ENCODE measurements at places on chromosomes 4 and X. TPM values are rescaled to one million over a fixed set of nuclear protein-coding genes. Genes with fewer than 3 reads are reported as not detected.
A peak's percentile ranks its signal among the peaks of the same experiment; 100 is the strongest.

DNA sequence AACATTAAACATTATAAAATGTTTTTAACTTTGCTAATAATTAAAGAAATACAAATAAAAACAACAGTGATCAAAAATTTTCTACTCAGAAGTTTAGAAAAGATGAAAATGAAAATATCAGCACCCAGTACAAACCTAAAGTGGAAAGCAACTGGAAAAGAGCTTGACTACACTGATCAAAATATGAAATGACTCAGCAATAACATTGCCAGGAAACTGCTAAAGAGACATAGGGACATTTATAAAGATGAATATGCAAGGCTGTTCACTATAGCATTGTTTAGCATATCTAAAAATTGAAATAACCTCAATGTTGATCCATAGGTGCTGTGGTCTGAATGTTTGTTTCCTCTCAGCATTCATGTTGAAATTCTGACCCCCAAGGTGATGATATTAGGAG, 88.5 kb upstream of the NOCT start:
- no peak for DNase-seq
- H3K4me1 ChIP-seq = peaks cover 6% of the 10 kb centered on the region
- no peaks in the 10 kb centered on the region for H3K27me3 ChIP-seq
- no peaks in the 10 kb centered on the region for H3K36me3 ChIP-seq
- H3K4me3 ChIP-seq = no peak overlapping the region
- peak overlapping the region; percentile 23 for H3K27ac ChIP-seq

DNA sequence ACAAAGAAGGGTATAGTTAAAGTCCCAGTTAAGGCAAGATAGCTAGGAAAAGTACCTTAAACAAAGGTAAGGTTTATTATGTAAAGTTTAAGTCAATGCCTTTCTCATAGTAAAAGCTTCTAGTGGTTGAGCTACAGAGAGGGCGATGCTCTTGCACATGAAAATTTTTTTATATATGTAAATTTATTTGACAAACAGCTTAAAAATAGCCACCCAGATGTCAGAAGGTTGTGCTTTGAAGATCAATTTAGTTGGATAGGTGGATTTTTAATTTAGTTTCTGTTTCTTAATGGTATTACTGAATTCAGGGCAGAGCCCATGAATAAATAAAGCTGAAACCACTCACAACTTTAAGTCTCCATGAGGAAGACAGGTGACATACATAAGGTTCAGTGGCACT, 29.4 kb upstream of the PPP1R2C start:
- H3K27ac ChIP-seq = no peak overlapping the region
- H3K4me3 ChIP-seq = no peak overlapping the region
- H3K4me1 ChIP-seq = no peaks in the 10 kb centered on the region
- no peaks in the 10 kb centered on the region for H3K27me3 ChIP-seq
- no peaks in the 10 kb centered on the region for H3K36me3 ChIP-seq

GRCh38 chr4:85398276-85398675, 76.7 kb upstream of the ARHGAP24 start:
- DNase-seq = no peak
- no peaks in the 10 kb centered on the region for H3K36me3 ChIP-seq
- H3K27ac ChIP-seq = no peak overlapping the region
- no peaks in the 10 kb centered on the region for H3K27me3 ChIP-seq
- H3K4me3 ChIP-seq = no peak overlapping the region
- peaks cover 2% of the 10 kb centered on the region for H3K4me1 ChIP-seq

- H3K36me3 ChIP-seq = no peaks in the 10 kb centered on the region
- H3K4me1 ChIP-seq = no peaks in the 10 kb centered on the region
- DNase-seq = no peak
- H3K27ac ChIP-seq = no peak overlapping the region
These were observed 43.1 kb upstream of the MTM1 start for GRCh38 chrX:150525061-150525919.

DNA sequence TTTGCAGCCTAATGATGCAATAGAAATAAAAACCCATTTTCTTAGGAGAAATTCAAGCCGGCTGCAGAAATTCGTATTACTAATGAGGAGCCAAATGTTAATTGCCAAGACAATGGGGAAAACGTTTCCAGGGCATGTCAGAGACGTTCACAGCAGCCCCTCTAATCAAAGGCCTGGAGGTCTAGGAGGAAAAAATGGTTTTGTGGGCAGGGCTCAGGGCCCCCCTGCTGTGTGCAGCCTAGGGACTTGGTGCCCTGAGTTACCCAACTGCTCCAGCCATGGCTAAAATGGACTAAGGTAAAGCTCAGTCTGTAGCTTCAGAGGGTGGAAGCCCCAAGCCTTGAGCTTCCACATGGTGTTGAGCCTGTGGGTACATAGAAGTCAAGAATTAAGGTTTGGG, 461.4 kb downstream of the FAT4 start:
- no peak for DNase-seq
- H3K36me3 ChIP-seq = no peaks in the 10 kb centered on the region
- no peaks in the 10 kb centered on the region for H3K27me3 ChIP-seq
- H3K4me1 ChIP-seq = no peaks in the 10 kb centered on the region
- H3K4me3 ChIP-seq = no peak overlapping the region

DNA sequence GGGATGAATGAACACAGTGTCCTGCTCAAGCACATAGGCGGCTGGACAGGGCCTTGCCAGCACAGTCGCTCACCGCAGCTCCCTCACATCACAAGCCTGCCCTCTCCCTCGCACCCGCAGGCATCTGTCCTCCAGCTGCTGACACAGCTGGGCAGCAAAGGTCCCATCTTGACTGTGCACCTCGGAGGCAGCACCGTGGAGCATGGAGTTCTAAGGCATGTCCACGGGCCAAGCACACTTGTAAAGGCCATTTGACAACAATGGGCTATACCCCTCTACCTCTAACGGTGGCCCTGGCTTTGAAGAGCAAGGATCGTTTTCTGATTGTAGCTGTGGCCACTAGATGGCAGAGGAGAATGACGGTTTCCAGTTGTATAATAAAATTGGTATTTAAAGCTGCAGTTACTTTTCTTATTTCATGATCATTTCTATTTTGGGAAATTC, 53.8 kb downstream of the APLN start:
- DNase-seq = no peak
- H3K4me3 ChIP-seq = no peak overlapping the region
- H3K27ac ChIP-seq = no peak overlapping the region
- H3K27me3 ChIP-seq = no peaks in the 10 kb centered on the region
- peaks cover 7% of the 10 kb centered on the region for H3K36me3 ChIP-seq

- H3K4me3 ChIP-seq = no peak overlapping the region
- H3K36me3 ChIP-seq = peaks cover 18% of the 10 kb centered on the region
- no peak overlapping the region for H3K27ac ChIP-seq
- no peak for DNase-seq
- H3K4me1 ChIP-seq = peaks cover 5% of the 10 kb centered on the region
These were observed 170.2 kb upstream of the NUDT6 start for GRCh38 chr4:123092586-123092985.

DNA sequence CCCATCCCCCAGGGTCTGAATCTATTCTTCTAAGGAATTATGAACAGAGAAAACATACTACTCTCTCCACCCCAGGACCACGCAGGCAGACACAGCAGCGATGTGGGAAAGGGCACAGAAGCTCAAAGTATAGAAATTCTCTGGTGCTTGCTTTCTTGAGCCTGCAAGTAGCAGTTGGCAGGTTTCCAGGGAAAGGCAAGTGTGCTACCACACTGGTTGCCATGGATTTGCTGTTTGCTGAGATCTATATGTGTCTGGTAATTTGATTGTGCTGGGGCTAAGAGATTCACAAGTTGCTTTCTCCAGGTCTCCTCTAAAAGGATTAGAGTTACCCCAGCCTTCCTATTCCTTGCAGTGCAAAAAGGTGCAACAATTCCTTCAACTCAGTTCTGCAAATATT, 83.1 kb downstream of the GUCY2F start:
- H3K4me3 ChIP-seq = no peak overlapping the region
- H3K36me3 ChIP-seq = no peaks in the 10 kb centered on the region
- H3K27ac ChIP-seq = no peak overlapping the region
- peaks cover 30% of the 10 kb centered on the region for H3K27me3 ChIP-seq
- no peak for DNase-seq

GRCh38 chr4:181509073-181509472, 734.1 kb upstream of the TENM3 start:
- no peak overlapping the region for H3K4me3 ChIP-seq
- no peak overlapping the region for H3K27ac ChIP-seq
- peaks cover 9% of the 10 kb centered on the region for H3K4me1 ChIP-seq
- no peaks in the 10 kb centered on the region for H3K36me3 ChIP-seq
- DNase-seq = no peak
- H3K27me3 ChIP-seq = peaks cover 41% of the 10 kb centered on the region

GRCh38 chr4:137531986-137532868, at the start of gene PCDH18:
Gene PCDH18, minus strand, starts transcription at chr4:137532494. Its CDS starts 406 bp downstream, at chr4:137532088.
- no peak within 1 kb of the TSS for H3K4me3 ChIP-seq
- no peak within 1 kb of the TSS for H3K27ac ChIP-seq
- H3K4me1 ChIP-seq = peaks cover 35% of the 10 kb centered on the region
- DNase-seq = peak; percentile 95
- no peaks in the 10 kb centered on the region for H3K27me3 ChIP-seq

Gene GATA1
- not detected for total RNA-seq

Gene IL21
- not detected for total RNA-seq

Gene GYG2
- total RNA-seq = 9.7 TPM

Gene IGSF1
- total RNA-seq = 3.1 TPM

Gene NEXMIF
- total RNA-seq = not detected
